ENCODE measurements at places on chromosomes 7 and 10.

- DNase-seq, result no peak
Observed at GRCh38 chr10:30854656-30855055, 177.0 kb downstream of the ZNF438 start.

GRCh38 chr10:96708456-96708855 lies 11.9 kb downstream of the PIK3AP1 start:
- no peak for DNase-seq

- no peak for DNase-seq
Observed at GRCh38 chr7:33872870-33873269, 32.5 kb upstream of the BMPER start.

DNA sequence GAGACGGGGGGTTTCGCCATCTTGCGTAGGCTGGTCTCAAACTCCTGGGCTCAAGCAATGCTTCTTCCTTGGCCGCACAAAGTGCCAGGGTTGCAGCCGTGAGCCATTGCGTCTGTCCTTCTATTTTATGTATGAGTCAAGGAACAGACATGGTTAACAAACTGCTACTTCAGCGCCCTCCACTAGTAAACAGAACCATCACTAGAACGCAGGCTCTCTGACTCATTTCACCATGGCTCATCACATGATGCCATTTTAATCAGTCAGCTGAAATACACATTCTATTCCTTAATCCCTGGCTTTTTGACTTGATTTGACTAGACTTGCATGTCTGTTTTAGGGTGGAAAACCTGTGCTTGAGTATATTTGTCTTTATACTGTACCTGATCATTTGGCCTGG lies 41.3 kb downstream of the CELF2 start:
- DNase-seq, result no peak

GRCh38 chr10:22536620-22537019 lies 177.8 kb downstream of the PIP4K2A start:
- no peak for DNase-seq

DNA sequence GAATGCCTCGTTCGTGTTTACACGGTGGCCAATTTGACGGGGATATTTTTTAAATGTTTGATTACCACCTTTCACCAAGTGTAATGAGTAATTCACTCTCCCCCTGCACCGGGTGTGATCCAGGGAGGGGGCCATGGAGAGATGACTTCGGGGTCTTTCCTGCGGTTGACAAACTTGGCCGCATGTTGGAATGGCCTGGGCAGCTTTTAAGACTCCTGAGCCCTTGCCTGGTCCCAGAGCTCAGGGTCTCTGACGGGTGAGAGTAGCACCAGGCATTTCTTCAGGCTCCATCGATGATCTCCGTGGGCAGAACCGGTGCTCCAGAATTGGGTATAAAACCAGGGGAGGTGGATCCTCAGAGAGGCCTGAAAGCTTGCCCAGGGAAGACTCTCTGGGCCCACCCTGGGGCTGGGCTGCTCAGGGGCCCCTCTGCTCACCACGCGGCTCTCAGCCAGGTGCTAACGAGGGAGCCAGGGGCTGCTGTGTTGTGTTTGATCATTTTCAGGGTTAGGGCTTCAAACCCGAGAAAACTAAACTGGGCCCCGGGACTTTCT lies 882 bp downstream of the ZNF282 start:
- DNase-seq, result no peak

DNA sequence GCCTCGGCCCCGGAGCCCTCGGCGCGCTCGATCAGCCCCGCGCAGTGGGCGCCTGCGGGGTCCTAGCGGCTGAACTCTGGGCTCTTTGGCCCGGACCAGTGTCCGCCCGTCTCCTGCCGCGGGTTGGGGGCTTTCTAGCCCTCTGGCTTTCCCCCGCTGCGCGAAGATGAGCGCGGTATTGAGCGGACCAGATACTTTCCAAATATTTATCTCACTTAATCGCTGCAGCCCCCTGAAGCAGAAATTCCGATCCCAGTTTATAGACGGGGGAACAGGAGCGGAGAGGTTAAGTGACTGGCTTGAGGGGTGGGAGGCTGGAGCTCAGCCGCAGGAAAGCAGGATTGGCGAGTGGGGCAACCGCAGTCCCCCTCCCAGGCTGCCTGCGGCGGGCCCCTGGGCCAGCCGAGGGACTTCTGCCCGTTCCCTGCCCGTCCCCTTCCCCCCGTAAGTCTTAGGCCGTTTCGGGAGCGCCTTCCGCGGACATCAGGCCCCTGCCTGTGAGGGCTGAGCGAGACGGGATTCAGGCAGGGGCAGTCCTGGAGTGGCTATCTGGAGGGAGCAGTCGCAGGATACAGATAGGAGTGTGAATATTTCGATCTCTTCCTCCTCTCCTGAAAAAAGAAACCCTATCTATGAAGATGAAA lies 565 bp downstream of the STRIP2 start:
- no peak for DNase-seq

GRCh38 chr7:94222516-94222915 lies 172.2 kb upstream of the COL1A2 start:
- no peak for DNase-seq

GRCh38 chr10:11404901-11405300 lies 206.5 kb downstream of the USP6NL start:
- no peak for DNase-seq

- no peak for DNase-seq
Observed at GRCh38 chr10:5827841-5828240, 14.6 kb upstream of the GDI2 start.

GRCh38 chr7:150531704-150532103 lies 17.0 kb downstream of the GIMAP7 start:
- no peak for DNase-seq

DNA sequence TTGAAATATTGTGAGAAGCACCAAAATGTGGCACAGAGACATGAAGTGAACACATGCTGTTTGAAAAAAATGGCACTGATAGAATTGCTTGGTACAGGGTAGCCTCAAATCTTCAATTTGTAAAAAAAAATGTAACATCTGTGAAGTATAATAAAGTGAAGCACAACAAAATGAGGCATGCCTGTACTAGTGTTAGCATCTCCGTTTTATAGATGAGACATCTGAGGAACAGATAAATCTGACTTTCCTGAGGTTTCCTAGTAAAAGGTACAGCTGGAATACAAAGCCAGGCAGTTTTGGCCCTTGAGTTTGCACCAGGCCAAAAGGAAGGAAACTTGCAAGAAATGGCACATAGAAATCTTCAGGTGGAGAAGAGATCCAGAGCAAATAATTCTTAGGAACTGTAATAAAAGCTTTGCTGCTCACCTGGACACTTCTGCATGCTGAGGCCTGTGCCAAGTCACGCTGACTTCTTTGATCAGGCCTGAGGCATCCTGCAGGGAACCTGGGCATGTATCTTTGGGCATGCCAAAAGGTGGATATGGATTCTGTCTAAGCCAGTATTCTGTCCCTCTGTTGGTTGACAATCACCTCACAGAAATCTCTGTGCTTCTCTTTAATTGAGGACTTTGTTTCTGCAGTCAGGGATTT lies 251.5 kb upstream of the PLPP4 start:
- no peak for DNase-seq

DNA sequence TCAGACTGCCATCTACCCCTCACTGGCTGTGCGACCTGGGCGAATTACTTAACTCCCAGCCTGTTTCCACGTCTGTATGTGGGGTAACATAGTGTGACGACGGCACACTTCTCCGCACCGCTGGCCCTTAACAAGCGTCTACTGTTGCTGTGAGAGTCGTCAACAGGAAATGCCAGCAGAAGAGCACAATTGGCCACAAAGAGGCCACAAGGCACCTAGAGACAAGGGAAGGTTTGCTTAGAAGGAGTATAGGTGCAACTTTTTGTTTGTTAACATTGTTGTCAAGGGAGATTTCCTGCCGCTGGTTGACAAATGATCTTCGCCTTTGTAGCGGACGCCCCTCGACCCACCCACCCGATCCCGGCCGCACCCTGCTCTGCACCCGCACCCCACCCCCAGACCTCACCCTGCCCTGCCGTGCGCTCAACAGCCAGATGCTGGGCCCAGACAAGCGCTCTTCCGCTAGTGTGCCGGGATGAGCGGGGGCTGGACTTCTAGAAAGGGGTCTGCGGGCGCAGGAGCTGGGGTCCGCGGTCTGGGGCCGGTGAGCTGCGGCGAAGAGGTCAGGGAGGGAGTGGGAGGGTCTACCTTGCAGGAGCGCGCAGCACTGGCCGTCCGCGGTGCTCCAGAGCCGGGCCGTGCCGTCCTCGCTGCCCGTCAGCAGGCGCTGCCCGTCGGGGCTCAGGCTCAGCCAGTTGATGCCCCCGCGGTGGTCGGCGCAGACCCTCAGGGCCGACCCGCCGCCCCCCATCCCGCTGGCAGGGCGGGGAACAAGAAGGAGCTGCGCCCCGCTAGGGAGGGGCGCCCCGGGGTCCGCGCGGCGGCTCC lies 785 bp downstream of the WDR86 start:
- DNase-seq, result no peak

DNA sequence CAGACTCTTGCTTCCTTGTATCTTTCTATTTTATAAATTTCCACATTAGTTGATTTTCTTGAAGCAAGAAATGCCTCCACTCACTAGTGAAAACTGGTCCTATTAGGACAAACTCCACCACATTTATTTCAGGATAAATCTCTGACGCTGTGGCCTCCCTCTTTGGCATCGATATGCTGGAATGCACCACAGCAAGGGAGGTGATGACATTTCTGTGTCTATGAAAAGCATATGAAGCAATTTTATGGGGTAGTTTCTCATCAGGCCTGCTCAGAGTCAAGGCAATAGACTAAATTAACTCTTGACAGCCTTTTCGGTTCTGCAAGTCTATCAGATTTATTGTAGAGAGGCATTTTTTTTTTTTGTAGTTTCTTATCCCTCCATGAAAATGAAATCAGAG lies 304.4 kb downstream of the ZEB1 start:
- no peak for DNase-seq

GRCh38 chr10:80266513-80266863 lies 23.0 kb downstream of the MAT1A start:
- DNase-seq, result no peak

DNA sequence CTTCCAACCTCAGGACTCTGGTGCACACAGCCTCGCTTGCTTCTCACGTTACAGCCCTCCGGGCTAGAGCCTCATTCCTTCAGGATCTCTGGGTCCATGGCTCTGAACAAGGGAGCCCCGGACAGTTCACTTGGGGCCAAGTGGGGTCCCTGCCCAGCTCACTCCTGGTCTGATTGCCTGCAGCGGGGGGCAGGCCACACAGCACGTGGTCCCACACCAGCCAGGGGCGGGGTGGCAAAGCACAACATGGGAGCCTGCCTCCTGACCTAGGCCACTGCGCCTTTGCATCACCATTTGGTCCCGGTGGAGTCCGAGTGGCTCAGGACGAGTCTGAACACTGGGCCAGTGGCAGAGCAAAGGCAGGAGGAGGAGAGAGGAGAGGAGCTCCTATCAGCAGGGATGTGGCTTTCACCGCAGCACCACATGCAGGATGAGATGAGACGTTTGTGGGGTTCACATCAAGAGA lies 13.4 kb upstream of the CRYGN start:
- no peak for DNase-seq

- no peak for DNase-seq
Observed at GRCh38 chr10:122492006-122492405, 30.7 kb downstream of the HTRA1 start.

- no peak for DNase-seq
Observed at GRCh38 chr7:108453320-108453719, 2.9 kb downstream of the NRCAM start.

GRCh38 chr7:46390042-46390441 lies 469.0 kb upstream of the IGFBP3 start:
- no peak for DNase-seq

DNA sequence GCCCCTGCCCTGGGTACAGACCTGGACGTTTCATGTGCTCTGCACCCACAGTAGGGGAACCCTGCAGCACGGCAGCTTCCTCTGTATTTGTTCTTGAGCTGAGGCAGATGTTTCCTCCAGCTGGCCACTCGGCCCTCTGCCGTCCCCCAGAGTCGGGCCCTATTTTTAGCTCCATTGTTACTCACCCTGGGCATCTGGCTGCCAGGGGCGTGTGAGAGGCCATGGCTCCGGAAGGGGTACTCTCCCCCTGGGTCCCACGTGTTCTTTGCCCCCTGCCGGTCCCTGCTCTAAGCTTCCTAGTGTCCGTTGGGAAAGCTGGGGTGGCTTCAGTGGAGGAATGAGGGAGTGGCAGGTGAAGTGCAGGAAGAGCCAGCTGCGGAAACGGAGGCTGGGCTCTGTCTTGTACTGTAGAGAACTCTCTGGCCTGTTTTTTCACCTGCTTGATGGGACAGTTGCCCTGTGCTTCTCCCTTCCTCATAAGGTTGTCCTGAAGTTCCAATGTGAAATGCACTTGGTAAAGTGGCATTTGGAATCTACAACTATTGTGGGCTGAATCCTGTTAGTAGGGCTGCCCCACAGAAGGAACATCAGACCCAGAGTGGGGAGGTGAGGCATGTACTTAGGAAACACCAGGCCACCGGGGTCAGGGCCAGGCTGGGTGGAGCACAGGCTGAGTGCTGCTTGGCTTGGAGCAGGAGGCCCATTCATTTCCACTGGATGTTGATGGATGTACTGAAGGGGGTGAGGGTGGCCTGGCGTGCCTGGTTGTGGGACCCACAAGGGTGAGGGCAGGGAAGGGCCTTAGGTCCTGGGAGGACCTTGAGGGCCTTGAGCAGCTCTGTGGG lies 30.6 kb downstream of the PALD1 start:
- no peak for DNase-seq

- DNase-seq, result no peak
Observed at GRCh38 chr10:50981385-50981784, 92.9 kb upstream of the PRKG1 start.

DNA sequence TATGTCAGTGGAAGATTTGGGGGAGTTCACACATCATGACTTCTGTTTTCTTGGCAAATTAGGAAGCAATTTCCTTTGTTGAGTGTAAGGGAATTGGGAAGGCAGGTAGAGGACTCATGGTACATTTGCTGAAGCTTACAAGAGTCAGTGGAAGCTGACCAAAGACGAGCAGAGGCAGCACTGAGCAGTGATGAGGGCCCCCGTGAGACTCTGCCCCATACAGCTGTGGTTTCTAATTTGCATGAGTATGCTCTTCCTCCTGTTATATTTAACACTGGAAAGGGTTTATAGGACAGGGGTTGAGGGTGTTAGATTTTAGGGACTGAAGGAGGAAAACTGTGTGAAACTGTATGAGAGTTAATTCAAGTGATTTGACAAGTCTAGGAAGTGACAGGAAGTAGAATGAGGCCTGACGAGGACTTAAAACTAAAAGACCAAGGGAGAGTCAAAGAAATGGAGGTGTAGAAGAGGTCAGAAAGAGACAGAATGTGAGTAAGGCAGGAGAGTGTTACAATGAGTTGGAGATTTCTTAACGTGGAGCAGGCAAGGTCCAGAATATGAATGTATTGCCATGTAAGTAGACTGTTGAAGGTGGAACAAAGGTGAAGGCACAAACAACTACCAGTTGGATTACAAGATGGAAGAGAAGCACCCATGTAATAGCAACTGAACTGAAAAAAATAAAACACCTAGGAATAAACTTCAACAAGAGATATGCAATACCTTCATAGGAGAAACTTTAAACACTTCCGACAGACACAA lies 23.5 kb upstream of the MRPS17 start:
- DNase-seq, result no peak
